ENCODE measurements at places on chromosomes 6 and 20.

DNA sequence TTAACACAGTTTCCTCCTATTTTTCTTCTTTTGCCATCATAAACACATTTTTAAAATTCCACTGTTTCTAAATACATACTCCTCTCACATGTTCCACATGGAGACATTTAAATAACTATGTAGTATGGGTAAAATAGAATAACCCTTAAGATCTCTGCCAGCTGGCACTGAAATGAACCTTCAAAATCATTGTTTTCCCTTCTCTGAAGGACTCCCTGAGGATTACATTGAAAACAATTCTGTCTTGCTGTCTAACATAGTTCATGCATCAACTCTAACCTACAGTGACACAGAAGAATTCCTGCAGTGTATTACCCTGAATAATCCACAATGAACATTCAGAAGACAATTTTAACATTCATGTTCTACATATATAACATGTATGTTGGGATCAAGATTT, 1361.8 kb upstream of the CITED2 start:
- DNase-seq: no peak

- DNase-seq: no peak
Observed at GRCh38 chr6:7672066-7673062, 53.5 kb upstream of the BMP6 start.

DNA sequence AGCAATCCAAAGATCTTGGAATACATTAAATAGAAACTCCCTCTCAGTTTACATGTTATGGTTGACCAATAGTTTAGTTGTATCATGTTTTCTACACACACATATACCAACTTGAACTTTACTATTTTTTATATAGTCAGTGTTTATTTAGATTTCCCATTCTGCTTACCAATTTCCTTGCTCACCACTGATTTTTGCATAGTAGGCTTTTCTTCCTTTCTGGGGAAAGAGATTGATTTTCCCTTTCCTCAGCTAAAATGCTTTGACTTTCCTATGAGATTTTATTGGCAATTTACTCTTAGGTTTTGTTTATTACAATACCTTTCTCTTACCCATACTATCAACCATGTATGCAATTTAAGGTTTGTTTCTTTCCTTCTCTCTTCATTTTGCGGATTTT, 665.6 kb downstream of the PTPRT start:
- no peak for DNase-seq

DNA sequence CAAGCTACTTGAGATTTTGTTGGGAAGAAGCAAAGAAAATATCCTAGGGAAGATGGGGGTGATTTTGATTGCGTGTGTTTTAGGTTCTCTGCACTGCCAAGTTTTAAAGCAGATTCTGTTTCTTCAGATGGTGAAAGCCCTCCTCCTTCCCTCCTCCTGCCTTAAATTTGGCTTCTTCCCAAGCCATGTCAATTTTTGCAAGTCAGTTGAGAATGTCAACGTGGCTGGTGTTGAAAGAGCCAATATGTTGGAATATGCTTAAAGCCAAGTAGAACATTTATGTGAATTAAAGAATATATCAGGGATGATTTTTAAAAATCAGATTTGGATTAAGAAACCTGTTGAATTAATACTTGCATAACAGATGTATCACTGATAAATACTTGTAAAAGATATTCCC, 270.8 kb downstream of the ARID1B start:
- no peak for DNase-seq

DNA sequence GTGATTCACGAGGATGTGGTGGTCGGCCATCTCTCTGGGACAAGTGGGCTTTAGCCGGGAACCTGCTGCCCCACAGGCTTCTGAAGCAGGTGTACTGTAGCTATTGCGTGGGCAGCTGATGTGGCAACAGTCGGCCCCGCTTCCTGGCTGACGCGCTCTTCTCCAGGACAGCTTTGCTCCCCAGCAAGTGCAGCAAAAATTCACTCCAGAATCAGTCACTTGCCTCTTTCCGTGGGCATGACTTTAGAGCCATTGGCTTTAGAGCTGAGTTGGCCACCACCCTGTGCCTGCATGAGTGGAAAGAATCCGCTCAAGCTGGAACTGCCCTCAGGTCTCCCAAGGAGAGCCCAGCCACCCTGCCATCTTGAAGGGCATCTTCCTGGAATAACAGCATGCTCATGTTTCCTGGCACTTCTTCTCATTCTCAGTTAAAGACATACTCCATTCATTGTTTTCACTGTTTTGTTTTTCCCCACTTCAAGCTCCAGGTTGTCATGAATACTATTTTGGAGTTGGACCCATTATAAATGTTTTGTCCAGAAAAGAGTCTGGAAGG, 178.3 kb downstream of the ZDHHC14 start:
- DNase-seq: no peak

- no peak for DNase-seq
Observed at GRCh38 chr20:57335392-57335791, 5.8 kb downstream of the SPO11 start.

GRCh38 chr6:156809446-156810178, 32.4 kb downstream of the ARID1B start:
- no peak for DNase-seq

- DNase-seq: no peak
Observed at GRCh38 chr6:24994812-24995211, 59.1 kb upstream of the RIPOR2 start.

DNA sequence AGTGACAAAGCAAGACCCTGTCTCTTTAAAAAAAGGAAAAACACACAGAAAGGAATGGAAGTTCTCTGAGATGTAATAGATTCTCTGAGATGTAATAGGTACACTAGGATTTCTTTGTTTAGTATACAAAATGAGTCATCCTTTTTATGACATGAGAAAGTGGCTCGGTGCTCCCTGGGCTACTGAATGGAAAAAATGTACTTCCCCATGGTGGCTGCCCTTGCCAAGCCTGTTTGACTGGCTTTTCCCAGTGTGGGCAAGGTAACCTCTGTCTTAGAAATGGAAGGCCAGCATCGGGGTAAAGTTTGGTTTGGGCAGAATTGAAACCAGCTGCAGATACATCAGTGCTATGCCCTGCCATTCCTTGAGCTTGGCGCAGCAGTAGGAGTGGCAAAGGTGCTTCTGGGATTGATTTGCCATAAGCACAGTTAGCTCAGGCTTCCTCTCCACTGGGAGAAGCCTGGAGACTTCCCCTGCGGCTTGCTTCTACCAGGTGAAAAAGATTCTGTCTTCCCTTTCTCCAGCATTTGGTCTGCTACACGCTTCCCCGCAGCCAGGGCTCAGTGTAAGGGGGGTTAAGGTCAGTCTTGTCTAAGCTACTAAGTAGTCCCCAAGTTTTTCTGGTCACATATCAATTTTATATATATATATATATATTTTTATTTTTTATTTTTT, 24.5 kb downstream of the ARFGEF2 start:
- DNase-seq: no peak

DNA sequence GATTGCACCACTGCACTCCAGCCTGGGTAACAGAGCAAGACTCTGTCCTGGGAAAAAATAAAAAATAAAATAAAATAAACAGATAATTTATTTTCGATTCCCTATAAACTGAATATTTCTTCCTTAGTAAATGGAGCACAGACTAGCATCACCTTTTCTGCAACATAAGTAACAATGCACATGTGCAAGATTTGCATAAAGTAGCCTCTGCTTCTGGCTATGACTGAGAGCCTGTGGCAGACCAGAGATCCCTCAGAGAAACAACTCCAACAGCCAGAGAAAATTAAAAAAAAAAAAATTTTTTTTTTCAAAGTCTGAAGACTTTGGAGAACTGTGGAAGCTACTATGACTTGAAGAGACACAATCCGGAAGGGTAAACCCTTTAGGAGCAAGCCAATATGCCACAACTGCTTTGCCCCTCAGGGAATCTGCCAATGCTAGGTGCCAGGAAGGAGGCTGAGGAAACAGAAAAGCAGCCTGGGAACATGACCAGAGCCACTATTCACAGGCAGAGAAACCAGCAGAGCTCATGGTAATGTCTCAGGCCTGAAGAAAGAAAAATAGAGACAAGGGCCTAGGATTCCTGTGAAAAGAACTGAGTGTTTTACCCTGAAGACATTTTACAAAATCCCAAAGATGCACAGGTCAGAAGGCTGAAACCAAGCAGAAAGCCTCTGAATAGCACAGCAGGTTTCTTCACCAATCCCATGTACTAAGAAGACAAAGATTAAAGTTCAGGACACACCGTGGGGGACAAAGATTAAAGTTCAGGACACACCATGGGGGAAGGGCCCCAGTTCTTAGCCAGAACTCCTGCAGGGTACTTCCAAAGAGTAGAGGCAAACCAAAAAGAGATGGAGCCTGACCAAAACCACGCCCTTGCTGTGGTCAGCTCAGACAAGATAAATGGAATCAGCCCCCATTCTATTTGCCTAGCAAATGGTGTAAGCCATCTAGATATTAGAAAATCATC, 25.8 kb downstream of the B4GALT5 start:
- DNase-seq: no peak

GRCh38 chr6:39902136-39902535, 32.1 kb downstream of the MOCS1 start:
- no peak for DNase-seq

GRCh38 chr20:6654513-6655252, 112.8 kb upstream of the BMP2 start:
- no peak for DNase-seq

GRCh38 chr20:45406260-45407066, 1.6 kb upstream of the DBNDD2 start:
- no peak for DNase-seq

DNA sequence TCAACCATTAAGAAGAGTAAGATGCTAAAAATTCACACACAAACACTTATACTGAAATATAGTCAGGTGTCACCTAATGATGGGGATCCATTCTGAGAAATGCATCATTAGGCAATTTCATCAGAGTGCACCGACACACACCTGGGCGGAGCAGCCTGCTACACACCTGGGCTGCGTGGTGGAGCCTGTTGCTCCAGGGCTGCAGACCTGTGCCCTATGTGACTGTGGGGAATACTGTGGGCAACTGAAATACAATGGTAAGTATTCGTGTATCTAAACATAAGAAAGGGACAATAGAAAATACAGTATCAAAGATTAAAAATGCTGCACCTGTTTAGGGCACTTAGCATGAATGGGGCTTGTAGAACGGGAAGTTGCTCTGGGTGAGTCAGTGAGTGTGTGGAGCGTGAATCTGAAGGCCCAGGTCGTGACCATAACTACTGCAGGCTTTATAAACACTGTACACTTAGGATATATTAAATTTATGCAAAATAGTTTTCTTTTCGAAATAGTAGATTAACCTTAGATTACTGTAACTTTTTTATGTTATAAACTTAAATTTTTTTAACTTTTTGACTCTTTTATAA, 124.4 kb upstream of the AFDN start:
- DNase-seq: no peak

DNA sequence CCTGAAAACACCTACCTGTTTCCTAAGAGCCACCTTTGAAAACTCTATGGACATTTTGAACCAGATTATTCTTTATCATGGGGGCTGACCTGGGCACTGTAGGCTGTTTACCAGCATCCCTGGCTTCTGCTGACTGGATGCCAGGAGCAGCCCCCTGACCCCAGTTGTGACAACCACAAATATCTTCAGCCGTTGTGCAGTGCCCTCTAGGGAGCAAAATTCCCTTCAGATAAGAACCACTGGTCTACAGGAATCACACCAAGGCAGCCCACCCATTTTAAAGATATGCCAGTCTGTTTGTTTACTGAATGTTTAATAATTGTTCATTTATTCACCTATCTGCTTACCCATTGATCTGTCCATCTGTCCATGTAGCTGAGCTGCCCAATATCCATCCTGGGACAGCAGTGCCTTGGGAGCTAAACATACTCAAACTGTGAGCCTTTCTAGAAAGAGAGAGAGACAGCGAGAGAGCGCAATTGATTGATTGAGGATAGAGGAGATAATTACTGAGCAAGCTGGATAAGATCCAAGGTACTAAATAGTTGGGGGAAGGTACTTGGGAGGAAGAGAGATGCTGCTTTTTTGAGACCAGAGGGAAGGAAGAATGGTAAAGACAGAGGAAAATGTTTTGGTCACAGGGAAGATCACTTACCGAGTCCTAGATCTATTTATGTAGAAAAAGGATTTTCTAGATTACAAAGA, 276.8 kb downstream of the NRN1 start:
- DNase-seq: no peak

- no peak for DNase-seq
Observed at GRCh38 chr6:16546861-16547260, 214.4 kb downstream of the ATXN1 start.

GRCh38 chr6:148455674-148456558, 113.3 kb downstream of the SASH1 start:
- no peak for DNase-seq

- DNase-seq: no peak
Observed at GRCh38 chr6:82143041-82143481, 104.5 kb downstream of the IBTK start.

GRCh38 chr6:6674872-6675271, 86.4 kb downstream of the LY86 start:
- no peak for DNase-seq

- no peak for DNase-seq
Observed at GRCh38 chr6:113412589-113413357, 444.4 kb upstream of the MARCKS start.
